ENCODE measurements at places on chromosomes 5 and 9.

DNA sequence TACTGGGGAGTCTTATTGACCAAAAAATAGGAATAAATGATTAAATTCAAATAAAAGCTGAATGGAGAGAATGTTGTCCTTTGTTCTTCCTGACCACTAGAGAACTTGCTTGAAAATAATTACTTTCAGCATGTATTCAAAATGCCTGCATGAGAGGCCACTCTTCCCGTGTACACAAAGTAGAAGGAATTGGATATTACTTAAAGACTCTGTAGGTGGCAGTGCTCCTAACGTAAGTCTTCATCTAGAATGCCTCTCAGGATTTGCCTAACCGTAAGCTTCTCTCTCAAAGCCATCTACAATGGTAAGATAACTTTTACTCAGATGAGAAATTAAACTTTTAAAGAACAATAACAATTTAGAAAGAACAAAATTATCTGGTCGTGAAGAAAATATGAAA is 620.0 kb upstream of the CCNG1 start:
- DNase-seq = no peak

DNA sequence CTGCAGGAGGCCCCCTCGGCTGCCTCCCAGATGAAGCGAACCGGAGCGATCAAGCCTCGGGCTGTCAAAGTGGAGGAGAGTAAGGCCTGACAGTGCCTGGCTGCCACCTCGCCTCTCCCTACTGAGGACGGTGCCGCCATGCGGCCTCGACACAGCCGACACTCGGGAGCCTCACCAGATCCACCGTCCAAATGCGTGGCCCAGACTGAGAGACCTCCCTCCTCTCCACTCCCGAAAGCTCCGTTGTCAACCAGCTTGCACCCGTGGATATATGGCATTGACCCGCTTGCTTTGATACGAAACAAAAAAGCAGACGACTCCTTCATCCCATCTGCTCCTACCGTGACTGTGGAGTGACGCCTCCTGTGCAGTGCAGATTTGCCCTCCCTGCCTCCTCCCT is 6.9 kb upstream of the POMT1 start:
- DNase-seq = no peak

- no peak for DNase-seq
Measured at GRCh38 chr9:13786131-13786530, 506.6 kb upstream of the MPDZ start.

GRCh38 chr5:57476601-57477056 is 6.0 kb downstream of the ACTBL2 start:
- no peak for DNase-seq

- no peak for DNase-seq
Measured at GRCh38 chr5:95043234-95043633, 241.7 kb downstream of the MCTP1 start.

GRCh38 chr5:17317473-17317872 is 100.0 kb downstream of the BASP1 start:
- DNase-seq = no peak

GRCh38 chr5:179530069-179530998 is 20.0 kb upstream of the RUFY1 start:
- DNase-seq = no peak

DNA sequence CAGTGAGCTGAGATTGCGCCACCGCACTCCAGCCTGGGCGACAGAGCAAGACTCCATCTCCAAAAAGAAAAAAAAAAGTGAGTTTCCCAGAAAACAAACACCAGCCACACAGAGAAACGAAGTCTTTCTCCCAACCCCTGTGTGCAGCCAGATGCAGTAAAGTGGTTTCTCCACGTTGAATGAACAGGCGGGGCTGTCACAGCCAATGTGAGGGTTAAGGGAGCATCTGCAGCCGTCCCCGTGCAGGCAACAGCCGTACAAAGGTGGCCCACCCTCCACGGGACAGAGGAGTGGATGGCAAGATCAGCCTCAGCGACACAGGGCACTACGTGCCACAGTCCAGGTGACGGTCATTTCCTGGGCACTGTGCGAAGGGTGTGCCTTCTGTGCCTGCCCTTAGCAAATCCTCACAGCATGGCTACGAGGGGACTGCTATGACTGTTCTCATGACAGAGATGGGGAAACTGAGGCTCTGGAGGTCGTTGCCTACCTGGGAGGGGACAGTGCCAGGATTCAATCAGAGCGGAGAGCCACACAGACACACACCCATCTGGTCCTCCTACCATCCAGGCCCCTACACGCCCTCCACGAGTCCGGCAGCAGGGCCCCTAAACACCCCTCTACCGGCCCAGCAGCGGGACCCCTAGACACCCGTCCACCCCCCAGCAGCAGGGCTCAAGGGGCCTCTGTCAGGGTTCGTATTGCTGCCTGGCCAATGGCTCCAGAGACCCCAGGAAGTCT is 2.3 kb downstream of the VAV2 start:
- DNase-seq = no peak

GRCh38 chr5:81761270-81761669 is 10.4 kb upstream of the SSBP2 start:
- no peak for DNase-seq

All from pulmonary artery endothelial cell (primary cell).